ENCODE measurements at places on chromosomes 12 and 14.

GRCh38 chr14:72565149-72565559 is 328.7 kb downstream of the DPF3 start:
- DNase-seq: no peak

- DNase-seq: no peak
Observed at GRCh38 chr14:32559048-32559447, 229.9 kb downstream of the AKAP6 start.

DNA sequence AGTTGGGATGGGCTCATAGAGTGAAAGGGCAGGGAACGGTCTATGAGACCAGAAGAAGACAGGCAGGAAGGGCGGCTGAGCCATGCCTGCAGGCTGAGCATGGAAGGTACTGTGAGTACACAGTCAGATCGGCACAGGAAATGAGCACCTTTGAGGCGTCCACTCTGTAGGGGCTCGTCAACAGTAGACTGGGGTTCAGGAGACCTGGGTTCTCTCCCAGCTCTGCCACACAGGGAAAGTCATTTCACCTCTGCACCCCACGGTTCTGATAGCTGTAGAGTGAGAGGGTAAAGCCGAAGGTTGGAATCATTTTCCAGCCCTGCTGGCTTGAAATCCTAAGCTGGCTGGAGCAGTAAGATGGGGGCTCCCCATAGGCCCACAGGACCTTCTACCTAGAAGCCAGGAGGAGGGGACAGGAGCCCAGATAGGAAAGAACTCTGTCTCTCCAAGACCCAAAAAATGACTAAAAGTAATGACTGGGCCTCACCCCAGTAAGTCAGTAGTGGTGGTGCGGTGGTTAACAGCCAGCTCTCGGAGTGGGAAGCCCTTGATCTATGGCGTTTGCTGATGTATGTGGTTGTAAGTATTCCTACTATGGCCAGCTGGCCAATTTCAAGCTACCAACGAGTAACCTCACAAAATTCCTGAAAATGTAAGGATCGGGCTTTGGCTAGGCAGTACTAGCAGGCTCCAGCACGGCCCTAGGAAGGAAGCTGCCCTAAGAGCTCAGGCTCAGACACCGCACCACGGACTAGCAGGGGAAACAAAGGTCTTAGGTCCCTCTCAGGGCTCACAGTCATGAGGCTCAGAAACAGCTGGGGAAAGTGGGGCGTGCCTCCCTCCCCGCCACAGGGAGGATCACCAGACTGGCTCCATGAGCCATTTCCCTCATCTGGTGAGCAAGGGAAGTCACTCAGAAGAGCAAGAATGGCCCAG is 10.3 kb upstream of the CD27 start:
- DNase-seq: no peak

DNA sequence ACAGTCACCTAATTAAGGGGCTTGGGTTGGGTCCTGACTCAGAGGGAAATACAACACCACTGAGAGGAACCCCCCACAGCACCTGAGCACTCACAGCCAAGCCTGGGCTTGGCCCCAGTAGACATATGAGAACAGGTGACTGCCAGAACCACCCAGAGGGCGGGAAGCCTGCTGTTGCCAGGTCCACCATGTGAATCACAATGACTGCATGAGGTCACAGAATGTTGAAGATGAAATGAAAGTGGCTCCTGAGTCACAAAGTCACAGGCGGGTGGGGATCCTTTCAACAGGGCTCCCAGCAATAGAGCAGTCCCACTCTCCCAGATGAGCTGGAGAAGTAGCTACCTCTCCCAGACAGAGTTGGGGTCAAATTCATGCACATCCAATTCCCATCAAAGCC is at the start of gene LRRC74A:
LRRC74A (plus strand) TSS at position 287 of the 400 bp plus-strand sequence. CDS start 290 bp downstream, outside the sequence.
- no peak for DNase-seq

DNA sequence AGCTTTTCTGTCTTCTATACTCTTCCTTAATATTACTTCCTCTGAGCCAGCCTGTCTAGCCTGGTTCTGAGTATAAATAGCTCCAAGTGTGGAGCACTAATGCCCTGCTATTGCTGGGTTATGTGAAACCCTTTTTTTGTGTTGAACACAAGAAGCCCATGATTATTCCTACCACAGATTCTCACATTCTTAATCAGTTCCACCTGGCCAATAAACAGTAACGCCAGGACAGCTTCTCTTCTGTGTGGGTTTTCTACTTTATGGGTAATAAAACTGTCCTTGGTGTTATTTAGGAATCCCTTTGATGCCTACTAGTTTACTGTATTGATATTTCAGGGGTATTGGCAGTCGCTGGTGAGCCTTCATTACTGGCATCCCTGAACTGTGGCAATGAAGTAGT is 48.9 kb upstream of the LRIG3 start:
- no peak for DNase-seq

- DNase-seq: no peak
Observed at GRCh38 chr12:130649101-130650045, 66.7 kb downstream of the RIMBP2 start.

DNA sequence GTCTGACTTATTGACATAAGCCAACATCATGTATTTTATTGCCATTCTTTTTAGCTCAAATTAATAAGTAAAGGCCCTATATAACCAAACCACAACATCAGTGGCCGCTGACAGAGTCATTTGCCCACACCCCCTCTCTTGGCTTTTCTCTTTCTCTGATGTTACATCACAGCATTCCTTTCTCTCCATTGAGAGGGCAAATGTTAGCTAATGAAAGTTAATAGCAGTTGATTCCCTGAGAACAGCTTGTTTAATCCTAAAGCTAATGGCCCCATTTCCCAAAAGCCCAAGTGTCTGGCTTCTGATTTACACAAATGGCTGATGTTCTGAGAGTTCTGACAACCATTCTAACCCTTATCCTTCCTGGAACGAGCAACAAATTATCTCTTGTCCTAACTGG is 308.8 kb downstream of the SNAPC1 start:
- DNase-seq: no peak

DNA sequence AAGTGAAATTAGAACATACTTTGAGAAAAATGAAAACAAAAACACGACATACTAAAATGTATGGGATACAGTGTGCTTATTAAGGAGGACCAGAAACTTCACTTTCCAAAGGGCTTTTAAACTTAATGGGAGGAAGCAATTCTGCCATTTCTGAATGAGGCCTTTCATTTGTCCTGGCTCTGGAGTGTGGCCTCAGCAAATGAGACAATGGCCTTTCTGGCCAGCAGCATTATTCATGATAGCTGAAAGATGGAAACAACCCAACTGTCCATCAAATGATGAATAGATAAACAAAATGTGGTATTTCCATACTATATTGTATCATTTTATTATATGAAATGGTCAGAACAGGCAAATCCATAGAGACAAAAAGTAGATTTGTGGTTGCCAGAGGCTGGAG is 338.6 kb downstream of the CEP128 start:
- no peak for DNase-seq

DNA sequence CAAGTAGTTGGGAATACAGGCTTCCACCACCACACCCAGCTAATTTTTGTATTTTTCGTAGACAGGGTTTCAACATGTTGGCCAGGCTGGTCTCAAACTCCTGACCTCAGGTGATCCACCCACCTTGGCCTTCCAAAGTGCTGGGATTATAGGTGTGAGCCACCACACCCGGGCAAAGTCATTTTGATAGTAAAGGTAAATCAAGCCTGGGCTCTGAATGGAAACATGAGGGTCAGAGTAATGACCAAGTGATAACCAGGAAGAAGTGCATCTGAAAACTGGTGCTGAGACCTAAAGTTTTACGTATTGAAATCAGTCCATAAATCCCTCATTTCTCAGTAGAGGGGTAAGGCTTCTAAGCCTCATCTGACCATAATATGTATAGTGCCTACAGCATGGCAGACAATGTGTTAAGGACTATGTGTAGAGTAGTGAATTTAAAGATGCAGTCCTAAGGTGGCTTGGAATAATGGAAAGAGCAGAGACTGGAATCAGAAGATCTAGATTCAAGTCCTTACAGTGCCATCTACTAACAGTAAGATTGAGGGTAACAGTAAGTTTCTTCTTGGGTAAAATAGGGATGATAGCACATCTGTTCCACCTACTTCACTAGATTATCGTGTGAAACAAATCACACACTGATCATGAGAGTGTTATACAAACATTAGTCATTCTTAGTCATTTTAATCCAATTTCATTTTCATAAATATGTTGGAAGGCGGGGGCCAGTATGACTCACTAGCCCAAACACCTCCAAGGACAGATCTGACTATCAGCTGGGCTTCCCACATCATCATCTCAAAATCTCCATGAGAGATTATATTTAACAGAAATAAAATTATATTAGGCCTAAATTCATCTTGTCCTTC is 11.2 kb downstream of the MAP4K5 start:
- no peak for DNase-seq

GRCh38 chr12:131801254-131801866 is 26.8 kb upstream of the MMP17 start:
- DNase-seq: no peak

DNA sequence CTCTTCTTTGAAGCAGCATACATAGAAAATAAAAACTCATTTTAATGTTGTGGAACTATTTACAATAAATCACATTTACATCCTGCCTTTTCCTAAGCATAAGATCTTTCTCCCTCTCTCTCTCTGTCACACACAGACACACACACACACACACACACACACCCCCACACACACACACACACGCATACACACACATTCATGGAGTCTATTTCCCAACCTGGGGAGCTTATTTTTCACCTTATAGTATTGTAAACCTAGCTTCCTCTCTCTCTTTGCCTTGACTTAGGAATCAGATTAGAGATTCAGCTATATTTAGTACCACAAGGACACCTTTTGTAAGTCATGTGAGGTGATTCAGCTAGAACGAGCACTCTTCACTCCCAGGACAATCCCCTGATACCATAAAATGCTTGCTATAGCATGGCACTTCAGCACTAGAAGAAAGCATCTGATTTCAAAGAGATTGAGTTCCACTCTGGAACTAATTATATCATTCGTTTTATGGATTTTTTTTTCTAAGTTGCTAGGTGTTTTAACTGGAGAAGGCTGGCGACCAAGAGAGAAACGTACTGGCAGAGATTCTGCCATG is 23.6 kb downstream of the TMEM30B start:
- DNase-seq: no peak

- no peak for DNase-seq
Observed at GRCh38 chr12:81222846-81223592, 145.1 kb downstream of the ACSS3 start.
